Amniotic stem cell (primary cell): ENCODE measurements at places on chromosomes 16 and 17.

- no peak for DNase-seq
Measured at GRCh38 chr17:9982159-9982558, 77.1 kb upstream of the RCVRN start.

GRCh38 chr17:72726936-72727335, 365.6 kb downstream of the SLC39A11 start:
- DNase-seq: no peak

DNA sequence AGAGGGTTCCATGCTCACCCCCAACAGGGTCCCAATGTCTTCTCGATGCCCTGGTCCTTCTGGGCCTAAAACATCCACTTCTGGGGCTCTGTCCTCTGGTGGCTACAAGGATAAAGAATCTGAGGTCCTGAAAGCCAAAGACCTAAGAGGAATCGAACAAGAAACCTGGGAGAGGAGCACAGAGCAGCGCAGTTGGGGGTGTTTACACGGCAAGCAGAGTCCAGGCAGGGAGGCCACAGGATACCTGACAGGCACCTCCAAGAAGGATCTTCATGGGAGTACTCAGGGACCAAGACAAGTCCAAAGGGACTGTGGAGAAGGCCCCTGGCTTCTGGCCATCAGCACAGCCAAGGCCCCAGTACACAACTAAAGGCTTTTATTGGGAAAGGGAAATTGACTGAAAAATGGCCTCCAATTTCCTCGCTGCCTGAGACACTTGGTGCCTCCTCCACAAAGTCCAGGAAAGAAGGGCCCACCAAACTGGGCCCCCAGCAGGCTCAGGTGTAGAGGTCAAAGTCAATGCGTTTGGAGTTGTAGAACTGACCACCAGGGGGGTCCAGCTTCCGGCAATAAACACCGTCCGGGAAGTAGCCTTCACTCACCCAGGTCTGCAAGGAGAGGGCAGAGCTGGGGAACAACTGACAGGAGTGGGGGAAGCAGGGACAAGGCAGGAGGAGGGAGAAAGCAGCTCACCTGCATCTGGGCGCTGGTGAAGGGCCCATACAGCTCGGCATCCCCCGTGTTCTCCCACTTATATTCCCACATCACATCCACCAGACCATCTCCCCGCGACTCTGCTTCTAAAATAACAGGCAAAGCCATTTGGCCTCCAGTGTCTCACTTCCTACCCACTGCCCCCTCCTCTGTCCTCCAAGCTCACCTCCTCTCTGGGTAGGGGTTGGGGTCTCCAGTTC, 2.4 kb downstream of the CD2BP2 start:
- DNase-seq: no peak

- no peak for DNase-seq
Measured at GRCh38 chr16:66523861-66524354, 26.0 kb downstream of the TK2 start.

- no peak for DNase-seq
Measured at GRCh38 chr16:70770626-70771552, 30.1 kb downstream of the VAC14 start.
